ENCODE measurements at places on chromosomes 6 and 20. TPM values are rescaled to one million over a fixed set of nuclear protein-coding genes. Genes with fewer than 3 reads are reported as not detected.

- no peak for DNase-seq
These were observed 133.1 kb upstream of the PRDM1 start for GRCh38 chr6:105952772-105953690.

GRCh38 chr20:24966317-24967012, 17.4 kb downstream of the CST7 start:
- DNase-seq: no peak

DNA sequence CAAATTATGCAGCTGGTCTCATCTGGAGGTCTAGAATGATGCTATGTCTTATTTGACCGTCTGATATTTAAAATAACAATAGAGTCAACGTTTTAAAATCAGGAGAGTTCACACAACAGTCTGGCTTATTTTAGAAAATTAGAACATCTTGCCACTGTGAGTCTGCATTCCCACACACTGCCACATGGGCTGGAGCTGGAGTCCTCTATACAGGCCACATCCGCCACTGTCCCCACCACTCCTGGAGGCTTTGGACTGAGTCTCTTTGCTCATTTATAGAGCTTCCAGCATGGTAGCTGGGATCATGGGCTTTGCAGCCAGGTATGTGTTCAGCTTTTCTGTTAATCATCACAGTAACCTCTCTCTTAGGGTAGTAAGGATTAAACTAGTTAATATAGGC, 68.8 kb upstream of the ZNFX1 start:
- no peak for DNase-seq

- no peak for DNase-seq
These were observed 34.0 kb upstream of the THBS2 start for GRCh38 chr6:169287675-169288074.

GRCh38 chr6:36679043-36679833, 724 bp downstream of the CDKN1A start:
- peak; percentile 52 for DNase-seq

DNA sequence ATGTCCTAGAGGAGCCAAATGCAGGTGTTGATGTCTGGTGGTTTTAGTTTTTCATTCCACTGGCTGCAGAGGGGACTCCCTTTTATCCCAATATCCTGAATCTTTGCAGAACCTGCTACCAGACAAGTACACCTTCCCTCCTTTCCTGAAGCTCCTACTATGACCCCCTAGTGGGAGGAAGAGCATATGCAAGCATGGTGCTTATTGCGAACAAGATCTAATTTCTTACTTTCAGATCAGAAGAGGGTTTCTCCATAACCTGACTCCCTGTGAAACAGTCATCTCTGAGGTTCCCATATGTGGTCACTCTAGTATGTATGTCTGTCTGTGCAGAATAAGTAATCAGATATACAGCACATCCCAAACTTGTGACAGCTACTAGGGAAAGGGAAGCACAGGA, 277.2 kb downstream of the ARHGAP18 start:
- DNase-seq: no peak

GRCh38 chr6:169070506-169071176, 183.0 kb downstream of the THBS2 start:
- peak; percentile 98 for DNase-seq

Gene C4B
- total RNA-seq: 9.9 TPM

Gene PDYN
- not detected for total RNA-seq

Gene RSPH9
- total RNA-seq: 0.86 TPM
